ENCODE measurements at places on chromosomes 4 and X. TPM values are rescaled to one million over a fixed set of nuclear protein-coding genes. Genes with fewer than 3 reads are reported as not detected.

ZNF280C gene
- 5.8 TPM for total RNA-seq

MAGEA8 gene
- not detected for total RNA-seq

FGA gene
- total RNA-seq: not detected

UBA1 gene
- total RNA-seq: 266 TPM

- H3K27me3 ChIP-seq: peaks cover 2% of the 10 kb centered on the region
- H3K36me3 ChIP-seq: no peaks in the 10 kb centered on the region
- no peak for DNase-seq
- H3K4me3 ChIP-seq: no peak overlapping the region
Observed at GRCh38 chr4:56078866-56079265, 130.1 kb downstream of the CEP135 start.

- DNase-seq: no peak
- H3K27ac ChIP-seq: no peak overlapping the region
- H3K4me1 ChIP-seq: no peaks in the 10 kb centered on the region
- H3K36me3 ChIP-seq: no peaks in the 10 kb centered on the region
Observed at GRCh38 chr4:166675411-166675810, 558.9 kb downstream of the SPOCK3 start.

GRCh38 chr4:125042041-125042440 is 272.7 kb upstream of the FAT4 start:
- DNase-seq: no peak
- H3K27ac ChIP-seq: no peak overlapping the region
- H3K27me3 ChIP-seq: no peaks in the 10 kb centered on the region
- no peaks in the 10 kb centered on the region for H3K36me3 ChIP-seq
- no peaks in the 10 kb centered on the region for H3K4me1 ChIP-seq
- no peak overlapping the region for H3K4me3 ChIP-seq

GRCh38 chrX:129523079-129523911 is at the start of gene SMARCA1:
Gene SMARCA1 (minus strand): TSS chrX:129523490. CDS start chrX:129523370, 120 bp downstream.
- H3K27me3 ChIP-seq: peaks cover 5% of the 10 kb centered on the region
- no peaks in the 10 kb centered on the region for H3K36me3 ChIP-seq
- H3K4me1 ChIP-seq: peaks cover 3% of the 10 kb centered on the region

DNA sequence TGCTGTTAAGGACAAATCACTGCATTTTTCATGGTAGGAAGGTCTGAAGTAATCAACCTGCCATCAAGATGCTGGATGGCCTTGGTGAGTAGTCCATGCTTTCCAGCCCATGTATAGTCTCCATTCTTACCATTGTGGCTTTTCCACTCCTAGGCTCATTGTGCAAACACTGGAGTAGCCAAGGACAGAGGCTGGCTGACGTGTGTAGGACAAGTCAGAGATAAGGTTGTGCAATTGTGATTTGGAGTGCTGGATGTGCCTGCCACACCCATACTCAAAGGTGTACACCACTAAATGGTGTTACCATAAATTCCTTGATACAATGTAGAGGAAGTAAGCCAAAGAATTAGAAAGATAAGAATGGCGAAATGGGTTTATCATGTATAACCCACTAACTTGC is 26.3 kb upstream of the RADX start:
- peaks cover 4% of the 10 kb centered on the region for H3K4me1 ChIP-seq
- H3K27me3 ChIP-seq: no peaks in the 10 kb centered on the region
- DNase-seq: no peak
- no peak overlapping the region for H3K4me3 ChIP-seq
- no peak overlapping the region for H3K27ac ChIP-seq
- no peaks in the 10 kb centered on the region for H3K36me3 ChIP-seq

DNA sequence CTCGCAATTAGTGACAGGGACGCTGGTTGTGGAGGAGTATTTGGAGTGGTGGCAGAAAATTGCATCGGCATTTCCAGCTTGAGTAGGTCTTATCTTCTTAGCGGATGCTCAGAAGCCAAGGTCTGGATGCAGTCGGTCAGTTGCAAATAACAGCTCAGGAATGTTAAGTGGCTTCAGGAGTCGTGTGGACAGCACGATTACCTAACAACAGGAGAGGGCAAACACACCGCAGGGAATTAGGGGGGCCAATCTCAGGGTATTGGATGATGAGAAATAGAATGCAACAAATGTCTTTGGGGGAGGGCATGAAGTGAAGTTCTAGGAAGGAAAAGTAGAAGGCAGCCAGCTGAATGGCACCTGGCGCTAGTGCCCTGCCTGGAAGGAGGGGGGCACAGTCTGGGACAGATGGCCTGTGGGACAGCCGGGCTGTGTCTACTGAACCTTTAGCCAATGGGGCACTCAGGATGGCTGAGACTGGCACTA is 11.8 kb downstream of the RASL11B start:
- no peak overlapping the region for H3K4me3 ChIP-seq
- H3K36me3 ChIP-seq: peaks cover 19% of the 10 kb centered on the region
- H3K4me1 ChIP-seq: peaks cover 6% of the 10 kb centered on the region

DNA sequence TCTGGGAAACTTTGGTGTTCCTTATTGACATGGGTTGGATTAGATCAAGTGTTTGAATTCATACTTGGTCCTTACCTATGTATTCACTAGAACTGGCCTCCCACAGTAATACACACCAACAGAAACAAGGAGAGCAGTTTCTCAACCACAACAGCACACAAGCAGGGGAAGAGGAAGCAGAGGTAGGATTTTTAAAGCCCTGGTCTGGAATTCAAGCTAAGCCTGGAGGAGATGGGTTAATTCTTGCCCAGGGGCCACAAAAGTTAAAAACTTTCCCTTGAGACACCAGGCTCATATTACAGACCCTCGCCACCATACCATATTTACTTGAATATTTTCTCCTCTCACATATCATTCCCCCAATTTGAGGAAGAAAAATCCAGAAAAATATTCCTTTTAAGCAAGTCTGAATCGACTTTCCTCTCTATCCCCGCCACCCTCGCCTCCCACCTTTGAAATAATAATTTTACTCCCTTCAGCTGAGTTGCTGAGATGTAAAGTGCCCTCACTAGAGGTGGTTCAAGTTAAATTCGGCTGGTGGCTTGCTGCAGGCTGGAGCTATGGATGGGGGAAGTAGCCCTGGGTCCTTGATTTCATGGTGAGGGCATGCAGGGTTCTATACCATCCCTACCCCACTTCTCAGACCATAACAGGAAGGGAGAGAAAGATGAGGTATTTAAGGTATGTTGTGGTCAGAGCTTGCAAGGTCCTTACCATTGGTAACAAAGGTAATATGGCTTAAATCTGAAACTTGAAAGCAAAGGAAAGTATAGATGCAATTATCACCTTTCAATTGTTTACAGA is 440.2 kb downstream of the INPP4B start:
- H3K36me3 ChIP-seq: peaks cover 24% of the 10 kb centered on the region
- H3K4me1 ChIP-seq: peaks cover 40% of the 10 kb centered on the region
- no peak for DNase-seq
- H3K27me3 ChIP-seq: no peaks in the 10 kb centered on the region

- DNase-seq: no peak
- H3K27me3 ChIP-seq: no peaks in the 10 kb centered on the region
- no peak overlapping the region for H3K4me3 ChIP-seq
Observed at GRCh38 chrX:47448165-47448806, 34.7 kb downstream of the ZNF41 start.

- H3K4me1 ChIP-seq: no peaks in the 10 kb centered on the region
- H3K36me3 ChIP-seq: no peaks in the 10 kb centered on the region
- H3K27ac ChIP-seq: no peak overlapping the region
- H3K27me3 ChIP-seq: no peaks in the 10 kb centered on the region
- no peak for DNase-seq
- no peak overlapping the region for H3K4me3 ChIP-seq
Observed at GRCh38 chrX:15224747-15225146, 45.1 kb downstream of the ASB9 start.

GRCh38 chrX:103518571-103518970 is 718 bp downstream of the RAB40A start:
- no peak overlapping the region for H3K27ac ChIP-seq
- no peak for DNase-seq
- H3K4me3 ChIP-seq: no peak overlapping the region
- no peaks in the 10 kb centered on the region for H3K4me1 ChIP-seq
- H3K27me3 ChIP-seq: no peaks in the 10 kb centered on the region

DNA sequence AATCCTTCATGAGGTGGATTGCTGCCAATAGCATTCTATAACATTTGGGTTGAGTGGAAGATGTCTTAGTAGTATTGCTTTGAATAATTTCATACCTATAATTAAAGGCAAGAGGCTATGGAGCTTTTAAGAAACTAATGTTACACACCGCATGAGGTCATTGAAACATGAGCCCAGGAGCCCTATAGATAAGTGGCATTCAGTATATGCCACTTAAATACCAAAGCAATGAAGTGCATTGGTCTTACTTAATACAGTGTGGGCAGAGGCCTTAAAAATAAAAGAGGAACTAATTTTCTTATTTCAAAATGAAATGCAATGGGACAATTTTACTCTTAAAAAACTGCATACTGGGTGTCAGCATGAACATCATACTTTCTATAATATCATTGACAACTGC is 47.5 kb downstream of the SPATA18 start:
- no peak for DNase-seq
- no peaks in the 10 kb centered on the region for H3K27me3 ChIP-seq
- no peak overlapping the region for H3K4me3 ChIP-seq
- H3K36me3 ChIP-seq: no peaks in the 10 kb centered on the region

Measured in activated CD4-positive, alpha-beta memory T cell treated with anti-CD3 and anti-CD28 coated beads for 36 hours (primary cell).